Left lung (tissue), 14 donors: ENCODE measurements at places on chromosomes 6 and 20. TPM values are rescaled to one million over a fixed set of nuclear protein-coding genes. Genes with fewer than 3 reads are reported as not detected.

The ARFGEF3 gene
- polyA plus RNA-seq: 7.5 TPM

The KCNS1 gene
- polyA plus RNA-seq: 0.06 TPM

The CTCFL gene
- polyA plus RNA-seq: 0.49 TPM

The STK4 gene
- polyA plus RNA-seq: 30.6 TPM

DNA sequence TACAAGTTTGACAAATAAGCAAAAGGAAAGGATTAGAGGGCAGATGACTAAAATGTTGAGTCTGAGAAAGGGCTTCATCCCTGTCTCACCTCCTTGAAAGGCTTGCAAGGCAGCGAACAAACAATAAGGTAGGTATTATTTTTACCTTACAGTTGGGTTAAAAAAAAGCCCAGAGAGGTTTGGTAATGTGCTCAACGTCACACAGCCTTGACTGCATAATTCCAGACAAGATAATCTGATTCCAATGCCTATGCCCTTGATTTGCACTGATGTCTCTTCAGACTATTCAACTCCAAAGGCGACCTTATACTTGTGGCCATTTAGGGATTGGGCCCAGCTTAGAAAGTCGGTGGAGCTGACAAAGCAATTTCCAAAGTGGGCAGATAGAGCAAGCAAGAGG, 1.7 kb downstream of the ARG1 start:
- H3K36me3 ChIP-seq: peaks cover 11% of the 10 kb centered on the region
- no peak overlapping the region for H3K4me3 ChIP-seq
- no peaks in the 10 kb centered on the region for H3K4me1 ChIP-seq

DNA sequence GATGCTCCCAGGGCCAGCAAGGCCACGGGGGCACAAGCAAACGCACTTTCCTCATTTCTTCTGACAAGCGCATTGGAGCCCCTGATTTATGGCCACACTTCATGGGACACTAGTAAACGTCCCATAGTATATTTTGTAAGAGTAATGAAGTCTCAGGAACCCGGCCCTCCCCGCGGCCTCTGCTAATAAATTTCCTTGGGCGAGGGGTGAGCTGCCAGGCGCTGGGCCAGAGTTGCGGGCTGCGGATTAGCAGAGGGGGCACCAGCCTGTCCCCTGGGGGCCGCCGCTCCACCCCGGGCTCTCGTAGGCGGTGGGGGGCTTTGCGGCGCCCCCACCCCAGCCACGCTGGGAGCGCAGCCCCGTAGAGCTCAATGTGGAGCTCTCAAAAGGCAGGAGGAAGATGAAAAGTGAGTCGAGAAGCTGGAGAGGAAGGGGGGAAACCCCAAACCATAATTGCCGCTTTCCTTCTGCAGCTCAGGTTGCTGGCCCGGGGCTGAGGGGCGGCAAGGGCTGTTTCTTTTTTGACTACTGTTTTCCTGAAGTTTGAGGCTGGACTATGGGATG, 173.6 kb downstream of the CDC5L start:
- H3K27ac ChIP-seq: no peak overlapping the region
- no peak overlapping the region for H3K4me3 ChIP-seq

DNA sequence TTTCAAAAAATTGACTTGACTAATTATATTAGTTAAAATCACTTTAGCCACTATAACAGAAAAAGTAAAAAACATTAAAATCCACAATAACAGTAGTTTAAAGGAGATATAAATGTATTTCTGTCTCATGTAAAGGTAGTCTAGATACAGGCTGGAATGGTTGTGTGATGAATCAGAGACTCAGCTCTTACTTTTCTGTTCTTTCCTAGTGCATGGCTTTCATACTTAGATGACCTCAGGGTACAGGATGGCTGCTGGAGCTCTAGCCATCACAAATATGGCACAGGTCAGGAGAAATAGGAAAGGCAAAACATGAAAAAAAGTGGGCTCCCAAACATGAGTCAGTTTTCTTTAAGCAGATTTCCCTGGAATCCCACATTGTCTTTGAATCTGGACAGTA, 157.7 kb upstream of the FLRT3 start:
- H3K27ac ChIP-seq: no peak overlapping the region
- H3K36me3 ChIP-seq: no peaks in the 10 kb centered on the region
- H3K4me1 ChIP-seq: no peaks in the 10 kb centered on the region
- no peak overlapping the region for H3K4me3 ChIP-seq
- no peaks in the 10 kb centered on the region for H3K27me3 ChIP-seq

GRCh38 chr6:16322666-16323312, 84.4 kb downstream of the GMPR start:
- H3K27me3 ChIP-seq: no peaks in the 10 kb centered on the region
- H3K36me3 ChIP-seq: no peaks in the 10 kb centered on the region
- peaks cover 35% of the 10 kb centered on the region for H3K4me1 ChIP-seq
- H3K27ac ChIP-seq: peak overlapping the region; percentile 57
- peak; percentile 67 for DNase-seq

DNA sequence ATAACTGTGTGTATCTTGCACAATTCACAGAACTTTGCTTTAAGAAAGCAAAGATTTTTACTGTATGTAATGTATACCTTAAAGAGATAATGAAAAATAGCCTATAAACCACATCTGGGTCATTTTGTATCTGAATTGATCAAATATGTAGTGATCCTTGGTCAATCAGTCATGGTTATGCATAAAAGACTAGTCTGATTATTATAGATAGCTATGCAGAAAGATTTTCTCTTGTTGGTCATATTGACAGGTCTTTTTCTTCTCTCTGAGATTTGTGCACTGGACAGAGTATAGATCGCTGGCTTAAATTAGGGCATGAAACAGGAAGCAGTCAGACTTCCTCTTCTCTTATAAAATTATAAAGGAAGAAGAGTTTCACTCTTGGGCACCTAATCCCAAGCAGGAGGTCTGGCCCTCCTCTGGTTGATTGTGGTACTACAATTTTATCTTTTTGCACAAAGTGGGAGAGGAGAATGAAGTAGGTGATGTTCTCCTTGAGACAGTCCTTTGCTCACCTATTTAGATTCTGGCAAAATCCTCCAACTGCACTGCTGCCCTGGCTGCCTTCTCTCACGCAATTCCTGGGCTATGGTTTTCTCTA, 380.9 kb upstream of the RGS17 start:
- no peaks in the 10 kb centered on the region for H3K36me3 ChIP-seq
- H3K4me1 ChIP-seq: no peaks in the 10 kb centered on the region
- H3K27me3 ChIP-seq: no peaks in the 10 kb centered on the region
- H3K27ac ChIP-seq: no peak overlapping the region

- DNase-seq: no peak
- no peaks in the 10 kb centered on the region for H3K4me1 ChIP-seq
- no peaks in the 10 kb centered on the region for H3K27me3 ChIP-seq
- no peaks in the 10 kb centered on the region for H3K36me3 ChIP-seq
These were observed 770.3 kb upstream of the SLC35B3 start for GRCh38 chr6:9205645-9206044.

DNA sequence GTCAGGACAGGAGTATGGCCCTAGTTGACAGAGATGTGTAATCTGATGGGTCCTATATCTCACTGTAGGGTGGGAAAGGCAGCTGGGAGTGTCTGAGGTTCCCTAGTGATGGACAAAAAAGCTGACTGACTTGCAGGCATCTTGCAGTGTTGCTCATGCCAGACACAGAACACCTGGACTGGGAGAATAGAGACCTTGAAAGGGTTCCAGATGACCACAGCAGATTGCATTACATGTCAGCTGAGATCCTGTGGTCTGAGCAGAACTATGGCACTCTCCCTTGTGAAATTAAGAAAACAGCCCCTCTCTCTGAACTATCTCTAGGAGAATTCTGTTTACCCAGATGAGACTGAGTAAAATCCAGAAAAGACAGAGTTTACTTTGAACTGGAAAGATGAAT, 212.6 kb upstream of the MAN1A1 start:
- no peaks in the 10 kb centered on the region for H3K36me3 ChIP-seq
- H3K4me1 ChIP-seq: no peaks in the 10 kb centered on the region
- no peak overlapping the region for H3K4me3 ChIP-seq
- no peak overlapping the region for H3K27ac ChIP-seq
- no peaks in the 10 kb centered on the region for H3K27me3 ChIP-seq

DNA sequence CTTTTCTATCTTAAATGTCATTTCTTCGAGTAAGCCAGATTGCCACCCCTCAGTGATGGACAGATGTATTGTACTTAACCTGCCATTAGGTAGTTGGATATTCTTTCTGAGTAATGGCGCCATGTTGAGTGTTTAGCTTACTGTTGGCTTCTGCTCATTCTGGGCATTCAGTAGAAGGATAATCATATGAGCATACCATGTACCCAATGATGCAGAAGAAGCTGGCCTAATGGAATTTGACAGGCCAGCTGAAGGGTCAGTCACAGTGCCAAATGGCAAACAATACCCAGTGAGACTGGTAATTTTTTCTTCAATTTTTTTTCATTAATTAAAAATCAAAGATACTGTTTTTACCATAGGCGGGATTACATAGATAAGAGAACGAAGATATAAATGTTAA, 1010.8 kb upstream of the EYS start:
- no peak for DNase-seq
- no peaks in the 10 kb centered on the region for H3K36me3 ChIP-seq
- no peak overlapping the region for H3K4me3 ChIP-seq
- H3K27ac ChIP-seq: no peak overlapping the region

- no peaks in the 10 kb centered on the region for H3K36me3 ChIP-seq
- no peaks in the 10 kb centered on the region for H3K4me1 ChIP-seq
- DNase-seq: no peak
- H3K27me3 ChIP-seq: no peaks in the 10 kb centered on the region
These were observed 160.2 kb downstream of the CARMIL1 start for GRCh38 chr6:25439368-25439767.

DNA sequence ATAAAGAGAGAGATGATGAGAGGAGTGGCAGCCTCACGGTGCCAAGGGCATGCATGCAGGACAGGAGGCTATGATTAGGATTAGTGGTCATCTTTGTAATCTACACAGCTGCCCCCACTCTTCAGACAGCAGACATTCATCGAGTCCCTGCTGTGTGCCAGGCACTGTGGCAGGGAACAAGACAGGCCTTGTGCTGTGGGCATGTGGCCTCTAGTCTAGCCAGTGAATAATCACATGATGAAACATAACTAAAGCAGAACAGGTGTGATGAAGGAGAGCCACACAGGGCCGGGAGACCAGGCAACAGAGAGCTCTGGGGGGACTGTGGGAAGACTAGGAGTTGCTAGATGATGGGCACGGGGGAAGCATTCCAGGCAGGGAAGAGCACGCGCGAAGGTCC, 22.2 kb downstream of the TOX2 start:
- H3K27me3 ChIP-seq: no peaks in the 10 kb centered on the region
- DNase-seq: no peak
- no peaks in the 10 kb centered on the region for H3K36me3 ChIP-seq
- peaks cover 31% of the 10 kb centered on the region for H3K4me1 ChIP-seq
- H3K27ac ChIP-seq: no peak overlapping the region
- no peak overlapping the region for H3K4me3 ChIP-seq

DNA sequence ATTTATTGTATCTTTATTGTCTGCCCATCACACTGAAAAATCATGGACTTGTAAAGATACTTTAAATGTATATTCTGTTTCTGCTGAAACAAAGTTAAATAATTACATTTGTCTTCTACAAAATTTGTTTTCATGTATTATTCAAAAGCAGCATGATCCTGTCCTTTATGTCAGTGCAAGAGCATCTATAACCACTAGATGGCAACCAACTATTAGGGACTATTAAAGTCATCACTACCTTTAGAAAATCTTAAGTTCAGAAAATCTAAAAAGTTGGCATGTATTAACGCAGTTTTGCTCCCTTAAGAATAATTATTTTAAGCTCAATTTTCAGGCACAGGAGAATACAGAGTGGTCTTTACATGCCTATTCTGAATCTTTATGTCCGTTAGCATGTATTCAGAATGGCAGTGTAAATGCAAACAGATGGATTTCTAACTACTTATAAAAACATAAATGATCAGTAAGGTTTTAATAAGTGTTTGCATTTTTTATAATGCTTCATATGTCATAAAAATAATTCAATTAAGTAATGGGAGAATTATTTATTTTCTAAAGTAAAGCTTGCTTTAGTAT, 17.8 kb downstream of the TMEM30A start:
- no peaks in the 10 kb centered on the region for H3K27me3 ChIP-seq
- peaks cover 41% of the 10 kb centered on the region for H3K4me1 ChIP-seq
- DNase-seq: no peak
- H3K4me3 ChIP-seq: no peak overlapping the region
- H3K27ac ChIP-seq: no peak overlapping the region

GRCh38 chr6:92827104-92827503, 592.3 kb downstream of the EPHA7 start:
- H3K4me1 ChIP-seq: no peaks in the 10 kb centered on the region
- no peaks in the 10 kb centered on the region for H3K27me3 ChIP-seq
- DNase-seq: no peak
- no peak overlapping the region for H3K27ac ChIP-seq
- no peak overlapping the region for H3K4me3 ChIP-seq
- H3K36me3 ChIP-seq: no peaks in the 10 kb centered on the region

GRCh38 chr6:116291701-116292396, 12.1 kb upstream of the TSPYL1 start:
- peaks cover 6% of the 10 kb centered on the region for H3K4me1 ChIP-seq
- H3K27me3 ChIP-seq: no peaks in the 10 kb centered on the region
- H3K27ac ChIP-seq: no peak overlapping the region
- H3K4me3 ChIP-seq: no peak overlapping the region

GRCh38 chr6:69392745-69393144, 404.1 kb downstream of the LMBRD1 start:
- no peak for DNase-seq
- no peak overlapping the region for H3K4me3 ChIP-seq
- no peaks in the 10 kb centered on the region for H3K4me1 ChIP-seq

DNA sequence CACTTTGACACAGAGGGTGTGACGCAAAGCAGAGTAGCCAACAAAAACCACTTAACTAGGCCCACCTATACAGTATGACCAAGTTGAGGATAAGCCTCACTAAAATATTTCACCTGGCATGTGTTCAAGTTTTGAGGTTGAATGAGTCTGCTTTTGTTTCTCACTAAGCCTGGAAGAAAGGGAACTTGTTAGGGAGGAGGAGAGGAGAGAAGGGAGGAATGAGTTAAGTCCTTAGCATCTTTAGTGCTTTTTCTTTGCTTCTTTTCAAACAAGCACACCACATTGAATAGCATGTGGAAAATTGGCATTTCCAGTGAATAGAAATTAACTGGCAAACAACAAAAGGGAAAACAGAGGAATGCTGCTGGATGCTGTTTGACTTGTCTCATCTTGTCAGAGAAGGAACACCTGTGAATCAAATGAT, 461.9 kb downstream of the GJA1 start:
- H3K4me1 ChIP-seq: no peaks in the 10 kb centered on the region
- H3K27me3 ChIP-seq: no peaks in the 10 kb centered on the region
- no peak for DNase-seq
- no peaks in the 10 kb centered on the region for H3K36me3 ChIP-seq

DNA sequence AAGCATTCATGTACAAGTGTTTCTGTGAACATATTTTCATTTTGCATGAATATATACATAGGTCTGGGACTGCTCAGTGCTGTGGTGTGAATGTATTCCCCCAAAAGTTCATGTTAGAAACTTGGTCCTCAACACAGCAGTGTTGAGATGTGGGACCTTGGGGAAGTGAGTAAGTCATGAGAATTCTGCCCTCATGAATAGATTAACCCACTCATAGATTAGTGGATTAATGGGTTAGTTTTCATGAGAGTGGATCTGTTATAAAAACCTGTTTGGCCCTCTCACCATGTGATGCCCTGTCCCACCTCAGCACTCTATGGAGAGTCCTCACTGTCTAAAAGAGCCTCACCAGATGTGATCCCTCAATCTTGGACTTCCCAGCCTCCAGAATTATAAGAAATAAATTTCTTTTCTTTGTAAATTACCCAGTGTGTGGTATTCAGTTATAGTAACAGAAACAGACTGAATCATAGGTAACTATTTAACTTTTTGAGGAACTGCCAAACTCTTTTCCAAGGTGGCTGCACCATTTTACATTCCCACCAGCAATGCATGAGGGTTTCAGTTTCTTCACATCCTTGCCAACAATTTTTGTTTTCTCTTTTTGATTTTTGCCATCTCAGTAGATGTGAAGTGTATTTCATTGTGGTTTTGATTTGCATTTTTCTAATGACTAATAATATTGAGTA, 45.3 kb downstream of the QRSL1 start:
- H3K27me3 ChIP-seq: no peaks in the 10 kb centered on the region
- H3K4me1 ChIP-seq: no peaks in the 10 kb centered on the region
- H3K4me3 ChIP-seq: no peak overlapping the region
- H3K36me3 ChIP-seq: no peaks in the 10 kb centered on the region
